ENCODE measurements at places on chromosomes 5 and 9.

DNA sequence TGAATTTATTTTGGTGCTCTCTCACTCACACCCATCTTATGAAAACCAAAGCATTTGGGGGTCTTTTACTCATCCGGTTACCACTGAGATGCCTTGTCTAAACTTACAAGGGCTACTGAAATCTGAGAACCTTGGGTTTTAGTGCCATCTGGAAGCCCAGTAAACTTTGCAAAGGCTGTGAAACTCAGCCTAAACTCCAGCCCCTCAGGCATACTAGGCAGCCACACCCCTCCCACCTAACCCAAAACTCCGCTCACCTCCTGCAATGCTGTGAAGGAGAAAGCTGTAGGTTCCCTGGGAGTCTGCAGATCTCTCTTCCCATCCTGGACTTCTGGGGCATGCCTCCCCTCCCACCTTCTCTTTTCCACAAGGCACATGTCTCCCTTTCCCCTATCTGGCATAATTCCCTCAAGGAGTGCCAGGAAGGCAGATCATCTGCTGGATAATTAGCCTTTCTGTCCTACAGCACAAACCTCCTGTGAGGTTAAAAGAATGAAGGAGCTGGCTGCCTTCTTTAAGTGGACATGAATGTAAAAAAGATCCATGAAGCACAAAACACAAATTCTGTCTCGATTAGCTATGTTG is 71.5 kb upstream of the ANXA1 start:
- no peak for DNase-seq

GRCh38 chr9:118362123-118362522 is 657.9 kb downstream of the TLR4 start:
- peak; percentile 20 for DNase-seq

GRCh38 chr5:95923918-95924544 is 37.6 kb downstream of the ELL2 start:
- DNase-seq, result no peak

- DNase-seq, result no peak
These were observed 6.0 kb downstream of the CDX1 start for GRCh38 chr5:150172556-150172955.

GRCh38 chr9:130387905-130388304 is 56.9 kb upstream of the ASS1 start:
- no peak for DNase-seq

DNA sequence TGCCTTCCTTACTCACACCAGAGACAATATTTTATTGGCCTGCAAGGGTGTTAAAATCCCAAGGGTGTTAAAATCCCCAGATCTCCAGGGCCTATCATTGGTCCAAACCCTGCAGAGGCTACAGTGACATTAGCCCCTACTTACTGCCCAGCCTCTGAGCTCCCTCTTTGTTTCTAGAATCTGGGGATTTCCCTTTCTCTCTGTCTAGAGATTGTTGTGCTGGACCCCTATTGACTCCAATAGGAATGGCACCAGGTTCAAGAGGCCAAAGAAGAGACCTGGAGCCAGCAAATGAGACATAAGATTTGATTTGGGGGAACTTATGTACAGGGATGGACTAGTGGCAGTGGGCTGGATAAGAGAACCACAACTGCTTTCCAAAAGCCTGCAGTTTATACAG is 53.3 kb upstream of the ZBED3 start:
- DNase-seq, result no peak
